ENCODE measurements at places on chromosomes 2 and 18.

GRCh38 chr2:11681722-11682589 is 12.0 kb upstream of the NTSR2 start:
- DNase-seq: peak; percentile 7

- peak; percentile 51 for DNase-seq
Observed at GRCh38 chr18:46622999-46623398, 34.0 kb downstream of the LOXHD1 start.

DNA sequence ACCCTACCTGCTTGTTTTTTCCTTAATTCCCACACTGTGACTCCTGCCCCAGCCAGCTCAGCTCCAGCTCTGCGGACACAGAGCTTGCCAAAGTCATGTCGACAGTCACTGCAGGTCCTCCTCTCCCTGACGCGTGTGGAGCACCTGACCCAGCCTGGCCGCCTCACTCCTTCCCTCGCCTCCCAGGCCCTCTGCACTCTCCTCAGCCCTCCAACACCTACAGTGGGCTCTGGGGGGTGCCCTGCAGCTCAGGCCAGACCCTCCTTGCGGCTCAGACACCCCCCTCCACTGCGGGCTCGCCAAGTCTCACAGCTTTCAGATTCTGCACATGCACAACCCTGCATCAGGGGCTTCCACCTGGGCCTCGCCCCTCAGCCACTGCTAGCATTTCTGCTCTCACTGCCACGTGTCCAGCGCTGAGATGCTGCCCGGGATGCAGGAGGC is 68.3 kb downstream of the NDUFA10 start:
- no peak for DNase-seq

GRCh38 chr2:41954304-41955291 is 93.2 kb upstream of the PKDCC start:
- no peak for DNase-seq

GRCh38 chr18:22195052-22195451 is 25.7 kb downstream of the GATA6 start:
- no peak for DNase-seq

- no peak for DNase-seq
Observed at GRCh38 chr2:173218326-173219056, 136.2 kb upstream of the CDCA7 start.

GRCh38 chr2:146324951-146325350 is 1519.9 kb upstream of the ACVR2A start:
- no peak for DNase-seq

GRCh38 chr2:16257322-16258028 is 317.1 kb downstream of the MYCN start:
- no peak for DNase-seq

- DNase-seq: no peak
Observed at GRCh38 chr2:177588671-177589070, 196.1 kb downstream of the AGPS start.

- no peak for DNase-seq
Observed at GRCh38 chr2:65607662-65608305, 175.4 kb upstream of the SPRED2 start.

GRCh38 chr2:231197706-231198290 is 633 bp upstream of the ARMC9 start:
- no peak for DNase-seq

GRCh38 chr18:7859122-7859521 is 292.0 kb downstream of the PTPRM start:
- DNase-seq: no peak

DNA sequence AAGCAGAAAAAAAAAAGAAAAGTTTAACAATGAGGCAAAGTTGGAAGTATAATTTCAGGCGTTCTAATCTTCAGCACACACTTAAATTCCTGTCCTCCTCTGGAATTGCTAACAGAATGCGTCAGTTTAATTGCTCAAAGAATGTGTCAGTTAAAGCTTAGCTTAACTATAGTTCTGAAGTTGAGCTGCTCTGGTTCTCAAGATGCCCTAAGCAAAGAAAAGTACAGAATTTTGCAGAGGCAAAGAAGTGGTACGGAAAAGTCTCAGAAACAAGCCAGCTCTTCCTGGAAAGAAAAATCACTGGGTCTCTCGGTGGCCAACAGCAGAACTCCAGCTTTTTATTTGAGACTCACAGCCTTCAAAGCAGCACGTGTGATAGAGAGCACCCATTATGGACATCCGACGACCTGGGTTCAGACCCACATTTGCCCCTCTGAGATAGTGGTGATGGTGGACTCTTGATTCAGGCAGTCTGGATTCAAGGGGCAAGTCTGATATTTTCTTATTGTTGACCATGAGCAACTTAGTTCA is 22.2 kb upstream of the MYO3B start:
- no peak for DNase-seq

GRCh38 chr18:50410008-50410407 is 35.2 kb downstream of the SKA1 start:
- no peak for DNase-seq

GRCh38 chr2:28360718-28361293 is 31.9 kb upstream of the FOSL2 start:
- no peak for DNase-seq

DNA sequence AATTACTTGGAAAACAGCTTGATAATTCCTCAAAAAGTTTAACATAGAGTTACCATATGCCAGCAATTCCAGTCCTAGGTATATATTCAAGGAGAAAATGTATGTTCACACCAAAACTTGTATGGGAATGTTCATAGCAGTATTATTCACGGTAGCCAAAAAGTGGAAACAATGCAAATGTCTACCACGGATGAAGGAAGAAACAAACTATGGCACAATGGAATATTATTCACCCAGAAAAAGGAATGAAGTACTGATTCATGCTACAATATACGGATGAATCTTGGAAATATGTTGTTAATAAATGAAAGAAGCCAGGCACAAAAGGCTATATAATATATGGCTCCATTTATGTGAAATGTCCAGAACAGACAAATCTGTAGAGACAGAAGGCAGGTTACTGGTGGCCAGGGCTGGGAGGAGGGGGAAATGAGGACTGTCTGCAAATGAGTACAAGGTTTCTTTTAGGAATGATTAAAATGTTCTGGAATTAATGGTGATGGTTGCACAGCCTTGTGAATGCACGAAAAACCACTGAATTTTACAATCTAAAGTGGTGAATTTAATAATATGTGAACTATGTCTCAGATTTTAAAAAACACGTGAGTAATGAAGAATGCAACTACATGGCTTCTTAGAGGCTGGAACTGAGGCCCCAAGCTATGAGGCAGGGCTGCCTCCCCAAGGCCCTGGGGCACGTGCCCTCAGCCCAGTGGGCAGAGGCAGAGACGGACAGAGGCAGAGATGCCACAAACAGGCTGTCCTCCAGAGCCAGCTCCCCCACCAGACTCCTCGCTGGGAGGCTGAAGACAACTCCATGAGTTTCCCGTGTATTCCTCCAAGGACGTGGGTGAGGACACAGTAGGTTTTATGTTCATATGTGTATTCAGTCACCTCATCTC is 5.0 kb downstream of the LIMS2 start:
- DNase-seq: no peak

DNA sequence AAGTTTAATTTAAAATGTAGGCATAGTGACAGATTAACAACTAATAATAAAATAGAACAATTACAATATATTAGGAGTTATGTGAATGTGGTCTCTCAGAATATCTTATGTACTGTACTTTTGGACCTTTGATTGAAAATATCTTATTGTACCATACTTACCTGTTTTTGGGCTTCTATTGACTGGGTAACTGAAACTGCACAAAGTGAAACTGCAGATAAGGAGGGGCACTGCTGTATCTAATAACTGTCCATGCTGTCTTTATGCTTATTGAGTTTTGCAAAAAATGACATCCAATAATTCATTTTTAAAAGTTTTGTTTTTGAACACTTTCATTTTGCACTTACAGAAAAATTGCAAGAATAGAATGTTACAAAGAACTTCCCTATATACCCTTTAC is 19.9 kb downstream of the BIRC6 start:
- DNase-seq: no peak

DNA sequence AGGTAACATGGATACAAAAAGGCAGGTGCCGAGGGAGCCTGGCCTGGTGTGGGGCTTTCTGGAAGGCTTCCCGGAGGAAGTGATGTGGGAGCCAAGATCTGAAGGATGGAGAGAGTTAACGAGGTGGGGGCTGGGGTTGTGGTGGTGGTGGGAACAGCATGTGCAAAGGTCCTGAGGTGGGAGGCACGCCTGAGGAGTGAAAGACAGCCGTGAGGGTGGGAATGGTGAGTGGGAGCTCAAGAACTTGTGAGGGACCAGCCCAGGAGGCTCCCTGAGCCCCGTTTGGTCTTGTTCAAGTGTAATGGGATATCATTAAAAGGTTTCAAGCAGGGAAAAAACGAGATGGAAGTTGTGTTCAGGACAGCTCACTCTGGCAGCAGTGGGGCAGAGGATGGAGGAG is 35.2 kb downstream of the TRPM8 start:
- no peak for DNase-seq

Measured in COR-L47 (cell line).